ENCODE measurements at places on chromosomes 7 and 10.

DNA sequence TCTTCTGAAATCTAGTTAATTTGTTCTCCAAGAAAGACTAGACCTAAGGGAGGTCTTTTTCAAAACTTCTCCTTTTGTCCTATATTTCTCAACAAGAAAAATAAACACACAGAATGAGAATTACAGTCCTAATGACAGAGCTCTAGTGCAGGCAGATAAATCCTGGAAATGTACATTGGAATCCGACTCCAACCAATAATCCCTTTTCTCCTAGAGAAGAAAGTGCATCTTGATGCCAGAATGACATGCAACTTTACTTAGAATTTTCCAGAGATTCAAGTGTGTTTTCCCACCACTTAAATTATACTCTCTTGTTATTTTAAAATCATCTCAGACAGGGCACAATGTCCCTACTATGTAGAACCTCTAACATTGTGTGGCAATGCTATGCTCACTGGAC, 68.2 kb downstream of the MET start:
- no peak for DNase-seq

DNA sequence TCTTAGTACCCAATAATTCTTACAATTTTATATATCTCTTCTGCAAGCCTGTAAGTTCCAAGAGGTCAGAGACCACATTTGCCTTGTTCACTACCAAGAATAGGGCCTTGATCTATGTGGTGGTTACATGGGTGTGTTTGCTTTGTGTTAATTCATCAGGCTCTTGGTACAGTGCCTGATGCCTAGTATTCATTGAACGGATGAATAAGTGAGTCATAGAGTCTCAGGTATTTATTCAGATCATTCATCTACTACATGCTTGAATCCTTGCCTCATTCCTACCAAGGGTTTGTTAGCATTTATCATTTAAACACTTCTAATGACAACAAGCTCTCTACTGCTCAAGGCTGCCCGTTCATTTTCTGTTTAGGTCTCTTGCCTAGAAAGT, 11.3 kb upstream of the SGPL1 start:
- DNase-seq = no peak

DNA sequence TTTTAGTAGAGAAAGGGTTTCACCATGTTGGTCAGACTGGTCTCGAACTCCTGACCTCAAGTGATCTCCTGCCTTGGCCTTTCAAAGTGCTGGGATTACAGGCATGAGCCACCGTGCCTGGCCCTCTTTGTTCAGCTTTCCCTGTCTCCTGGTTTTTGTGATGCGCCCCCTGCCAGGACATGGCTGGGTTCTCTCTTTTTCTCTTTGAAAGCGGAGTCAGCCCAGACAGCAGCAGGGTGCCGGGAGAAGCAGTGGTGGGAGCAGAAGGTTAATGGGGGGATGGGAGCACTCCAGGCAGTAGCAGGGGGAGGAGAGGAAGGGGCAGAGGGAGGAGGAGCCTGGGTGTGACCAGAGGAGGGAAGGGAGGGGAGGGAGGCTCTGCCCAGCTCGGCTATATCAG, 1.8 kb downstream of the MUC3A start:
- peak; percentile 97 for DNase-seq

DNA sequence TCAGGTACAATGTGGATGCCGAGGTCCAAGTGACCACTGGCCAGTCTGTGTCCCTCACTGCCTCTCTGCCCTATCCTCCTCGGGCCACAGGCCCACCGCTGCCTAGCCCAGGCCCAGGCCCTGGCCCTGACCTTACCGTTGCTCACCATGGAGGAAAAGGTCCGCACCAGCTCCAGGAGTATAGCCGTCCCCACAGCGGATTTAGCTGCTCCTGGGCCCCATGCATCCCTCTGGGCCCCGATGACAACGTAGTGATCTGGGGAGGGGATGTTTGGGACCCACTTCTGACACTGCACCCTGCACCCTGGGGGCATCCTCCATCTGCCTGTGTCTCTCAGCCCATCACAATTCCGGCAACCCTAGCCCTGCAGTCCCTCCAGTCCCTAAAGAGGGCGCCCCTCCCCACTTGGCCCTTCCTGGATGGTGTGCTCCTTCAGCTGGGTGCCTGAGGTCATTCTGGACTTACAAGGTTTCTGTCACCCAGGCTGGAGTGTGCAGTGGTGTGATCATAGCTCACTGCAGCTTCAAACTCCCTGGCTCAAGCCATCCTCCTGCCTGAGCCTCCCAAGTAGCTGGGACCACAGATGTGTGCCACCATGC, 12.1 kb downstream of the TFR2 start:
- peak; percentile 90 for DNase-seq

GRCh38 chr7:128420773-128421172, 11.0 kb upstream of the IMPDH1 start:
- DNase-seq = no peak

GRCh38 chr7:115125312-115125711, 203.4 kb downstream of the MDFIC start:
- DNase-seq = no peak

GRCh38 chr10:34364253-34365037, 450.7 kb downstream of the PARD3 start:
- DNase-seq = no peak

GRCh38 chr10:111077785-111078504, 1.1 kb downstream of the ADRA2A start:
- peak; percentile 47 for DNase-seq

GRCh38 chr10:130326954-130327353, 190.8 kb downstream of the GLRX3 start:
- DNase-seq = no peak

Data from GM23338 (cell line).